Activated naive CD8-positive, alpha-beta T cell treated with anti-CD3 and anti-CD28 coated beads for 36 hours (primary cell): ENCODE measurements at places on chromosomes 11 and 22. TPM values are rescaled to one million over a fixed set of nuclear protein-coding genes. Genes with fewer than 3 reads are reported as not detected.

The SLC6A5 gene
- not detected for total RNA-seq

The KCNA4 gene
- total RNA-seq: not detected

DNA sequence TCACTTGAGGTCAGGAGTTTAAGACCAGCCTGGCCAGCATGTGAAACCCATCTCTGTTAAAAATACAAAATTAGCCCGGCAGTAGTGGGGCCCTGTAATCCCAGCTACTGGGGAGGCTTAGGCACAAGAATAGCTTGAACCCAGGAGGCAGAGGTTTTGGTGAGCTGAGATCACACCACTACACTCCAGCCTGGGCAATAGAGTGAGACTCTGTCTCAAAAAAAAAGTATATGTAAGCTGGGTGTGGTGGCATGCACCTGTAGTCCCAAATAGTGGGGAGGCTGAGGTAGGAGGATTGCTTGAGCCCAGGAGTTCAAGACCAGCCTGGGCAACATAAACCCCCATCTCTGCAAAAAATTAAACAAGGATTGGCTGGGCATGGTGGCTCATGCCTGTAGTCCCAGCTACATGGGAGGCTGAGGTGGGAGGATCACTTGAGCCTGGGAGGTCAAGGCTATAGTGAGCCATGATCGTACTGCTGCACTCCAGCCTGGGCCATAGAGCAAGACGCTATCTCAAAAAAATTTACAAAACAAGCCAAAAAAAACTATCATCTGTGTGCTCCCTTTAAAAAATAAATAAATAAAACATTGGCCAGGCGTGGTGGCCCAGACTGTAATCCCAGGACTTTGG is 10.8 kb downstream of the CRKL start:
- DNase-seq: no peak

The OR5J2 gene
- not detected for total RNA-seq
